Mammary microvascular endothelial cell (primary cell): ENCODE measurements at places on chromosomes 2 and 18. TPM values are rescaled to one million over a fixed set of nuclear protein-coding genes. Genes with fewer than 3 reads are reported as not detected.

The SCRN3 gene
- 13.4 and 16.3 TPM in 2 replicates for total RNA-seq

The OXER1 gene
- total RNA-seq, result not detected in 2 replicates

The CIDEA gene
- total RNA-seq, result 7.2 and 8.2 TPM in 2 replicates

The OR6B2 gene
- not detected in 2 replicates for total RNA-seq

The GAD1 gene
- not detected in 2 replicates for total RNA-seq

The FLACC1 gene
- total RNA-seq, result 0.44 TPM in 1 of 2 replicates, not detected in the other

The SERPINB5 gene
- total RNA-seq, result not detected in 2 replicates

The RTP5 gene
- total RNA-seq, result not detected in 2 replicates

The CCDC121 gene
- total RNA-seq, result 0.87 and 1.8 TPM in 2 replicates

The BMP10 gene
- not detected in 2 replicates for total RNA-seq

The FZD7 gene
- 0.27 TPM in 1 of 2 replicates, not detected in the other for total RNA-seq

The FAM124B gene
- total RNA-seq, result 21.3 and 22.1 TPM in 2 replicates

The COL3A1 gene
- total RNA-seq, result 2.3 and 2.6 TPM in 2 replicates

The SPC25 gene
- 18.6 and 18.8 TPM in 2 replicates for total RNA-seq

The RASGRP3 gene
- total RNA-seq, result 68.6 and 106 TPM in 2 replicates

The SPATS2L gene
- total RNA-seq, result 75.7 and 76.0 TPM in 2 replicates

The IGFBP5 gene
- 0.33 and 1.0 TPM in 2 replicates for total RNA-seq

The RAPGEF4 gene
- 7.2 and 12.8 TPM in 2 replicates for total RNA-seq

The EMILIN2 gene
- 6.2 and 9.4 TPM in 2 replicates for total RNA-seq

The NDC80 gene
- total RNA-seq, result 30.8 and 33.0 TPM in 2 replicates

The EN1 gene
- total RNA-seq, result not detected in 2 replicates

The SKA1 gene
- total RNA-seq, result 20.9 and 30.3 TPM in 2 replicates

The CCDC102B gene
- total RNA-seq, result 0.40 and 0.49 TPM in 2 replicates

The SIGLEC15 gene
- 0.59 and 1.7 TPM in 2 replicates for total RNA-seq

The EFHD1 gene
- 0.20 TPM in 1 of 2 replicates, not detected in the other for total RNA-seq

The MGAT4A gene
- 49.2 and 68.6 TPM in 2 replicates for total RNA-seq

The ALK gene
- total RNA-seq, result not detected in 2 replicates

The AGXT gene
- not detected in 2 replicates for total RNA-seq

The LCT gene
- total RNA-seq, result not detected in 2 replicates

The LOXHD1 gene
- total RNA-seq, result not detected in 2 replicates

The CENPA gene
- total RNA-seq, result 11.5 and 17.0 TPM in 2 replicates

The DNAJC5G gene
- total RNA-seq, result not detected in 2 replicates

The GLS gene
- 68.4 and 69.3 TPM in 2 replicates for total RNA-seq

The FEV gene
- not detected in 2 replicates for total RNA-seq

The FIGN gene
- total RNA-seq, result 0.13 and 0.20 TPM in 2 replicates

The COPS9 gene
- total RNA-seq, result 264 and 324 TPM in 2 replicates

The GREB1 gene
- 0.13 and 0.34 TPM in 2 replicates for total RNA-seq

The SNRPD1 gene
- total RNA-seq, result 17.9 and 18.3 TPM in 2 replicates

The MAP3K19 gene
- total RNA-seq, result not detected in 2 replicates

The STK17B gene
- 8.1 and 8.5 TPM in 2 replicates for total RNA-seq

The ITGA4 gene
- 13.8 and 15.3 TPM in 2 replicates for total RNA-seq

The C2orf66 gene
- not detected in 2 replicates for total RNA-seq

The CLEC4F gene
- total RNA-seq, result 0.10 TPM in 1 of 2 replicates, not detected in the other

The POU3F3 gene
- not detected in 2 replicates for total RNA-seq

The APCDD1 gene
- not detected in 2 replicates for total RNA-seq

The EVX2 gene
- total RNA-seq, result not detected in 2 replicates

The NBAS gene
- 32.7 and 40.0 TPM in 2 replicates for total RNA-seq

The PIEZO2 gene
- total RNA-seq, result 9.5 and 23.7 TPM in 2 replicates

The CDH7 gene
- not detected in 2 replicates for total RNA-seq
